Heart left ventricle (tissue), 16 donors: ENCODE measurements at places on chromosomes 4 and X. TPM values are rescaled to one million over a fixed set of nuclear protein-coding genes. Genes with fewer than 3 reads are reported as not detected.

DNA sequence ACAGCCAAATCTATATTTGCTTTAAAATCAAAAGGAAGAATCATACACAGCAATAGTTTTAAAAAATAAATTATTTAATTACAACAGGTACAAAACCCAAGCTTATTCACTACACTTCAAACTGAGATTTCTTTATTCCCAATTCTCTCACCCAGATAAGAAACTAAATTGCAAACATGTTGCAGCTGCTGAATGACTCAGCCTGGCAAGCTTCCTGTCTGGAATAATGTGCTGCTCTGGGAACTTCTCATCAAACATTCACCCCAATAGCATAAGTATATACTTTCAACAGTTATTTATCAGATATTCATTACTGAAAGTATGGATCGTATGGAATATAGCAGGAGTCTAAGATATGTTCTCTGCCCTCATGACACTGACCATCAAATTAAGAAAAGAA is 43.0 kb upstream of the GABRA2 start:
- no peak for DNase-seq

GRCh38 chr4:111601671-111602070 is 543.6 kb upstream of the FAM241A start:
- DNase-seq = no peak

- DNase-seq = no peak
Measured at GRCh38 chr4:119946359-119946758, 120.3 kb downstream of the MAD2L1 start.

DNA sequence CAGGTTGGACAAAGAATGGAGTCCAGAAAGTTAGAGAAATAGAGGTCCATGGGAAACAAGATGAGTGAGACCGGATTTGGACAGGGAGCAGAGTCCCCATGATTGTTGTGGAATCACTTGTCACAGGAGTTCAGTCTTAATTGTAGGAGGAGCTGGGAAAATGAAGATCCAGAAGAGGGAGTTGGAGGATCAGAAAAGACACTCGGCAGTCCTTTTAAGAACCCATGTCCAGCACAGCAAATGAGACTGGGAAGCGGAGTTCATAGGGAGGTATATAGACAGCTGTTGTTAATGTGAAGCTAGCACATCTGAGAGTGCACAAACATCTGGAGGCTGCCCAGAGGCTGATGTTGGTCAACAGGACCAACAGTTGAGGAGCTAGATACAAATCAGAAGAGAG is 111.4 kb upstream of the RXFP1 start:
- no peak for DNase-seq

GRCh38 chr4:146132445-146132844 is 43.1 kb upstream of the LSM6 start:
- DNase-seq = no peak

DNA sequence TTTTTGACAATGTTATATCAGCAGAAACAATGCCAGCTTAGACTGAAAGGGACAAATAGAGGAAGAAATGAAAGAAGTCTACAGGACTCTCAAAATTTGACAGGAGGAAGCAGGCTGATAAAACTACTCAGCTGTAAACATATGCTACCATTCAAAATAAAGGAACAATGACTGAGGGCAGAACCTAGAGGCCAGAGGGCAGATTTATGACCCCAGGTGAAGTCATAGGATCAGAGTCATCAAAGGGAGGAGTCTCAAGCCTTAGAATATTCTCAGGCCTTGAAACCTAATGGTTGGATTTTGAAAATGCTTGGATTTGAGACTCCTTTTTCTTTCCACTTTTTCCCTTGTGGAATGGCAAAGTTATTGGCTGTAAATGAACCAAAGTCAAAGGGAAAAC is 17.0 kb upstream of the SYTL5 start:
- DNase-seq = no peak

DNA sequence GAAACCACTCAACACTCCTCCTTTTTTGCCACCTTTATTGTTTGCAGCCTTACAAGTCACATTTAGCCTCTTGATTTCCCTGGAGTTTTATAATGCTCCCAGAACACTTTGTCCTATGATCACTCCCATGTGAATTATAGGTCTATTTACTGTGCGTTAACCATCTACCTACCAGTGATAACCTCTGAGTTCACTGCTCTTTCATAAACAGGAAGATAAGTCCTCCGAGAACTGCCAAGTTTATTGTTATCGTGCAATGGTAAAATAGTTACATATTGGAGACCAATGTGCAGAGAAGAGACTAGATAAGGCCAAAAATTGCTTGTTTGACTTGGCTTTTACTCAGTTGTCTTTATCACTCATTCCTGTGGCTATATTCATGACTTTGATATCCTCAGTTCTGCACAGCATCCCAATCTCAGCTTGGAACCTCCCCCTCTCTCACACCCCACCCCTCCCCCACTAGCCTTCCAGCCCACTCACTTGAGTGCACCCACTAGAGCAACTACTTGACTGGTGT is 12.9 kb upstream of the NUDT9 start:
- no peak for DNase-seq

The TMSB15C gene
- total RNA-seq = not detected

The DCLK2 gene
- total RNA-seq = 27.4 TPM

The CYTL1 gene
- total RNA-seq = 0.93 TPM

The H2BW2 gene
- total RNA-seq = not detected

The STATH gene
- total RNA-seq = not detected

The PTCHD1 gene
- not detected for total RNA-seq

The PAK3 gene
- 0.12 TPM for total RNA-seq
